ENCODE measurements at places on chromosomes 5 and 9.

DNA sequence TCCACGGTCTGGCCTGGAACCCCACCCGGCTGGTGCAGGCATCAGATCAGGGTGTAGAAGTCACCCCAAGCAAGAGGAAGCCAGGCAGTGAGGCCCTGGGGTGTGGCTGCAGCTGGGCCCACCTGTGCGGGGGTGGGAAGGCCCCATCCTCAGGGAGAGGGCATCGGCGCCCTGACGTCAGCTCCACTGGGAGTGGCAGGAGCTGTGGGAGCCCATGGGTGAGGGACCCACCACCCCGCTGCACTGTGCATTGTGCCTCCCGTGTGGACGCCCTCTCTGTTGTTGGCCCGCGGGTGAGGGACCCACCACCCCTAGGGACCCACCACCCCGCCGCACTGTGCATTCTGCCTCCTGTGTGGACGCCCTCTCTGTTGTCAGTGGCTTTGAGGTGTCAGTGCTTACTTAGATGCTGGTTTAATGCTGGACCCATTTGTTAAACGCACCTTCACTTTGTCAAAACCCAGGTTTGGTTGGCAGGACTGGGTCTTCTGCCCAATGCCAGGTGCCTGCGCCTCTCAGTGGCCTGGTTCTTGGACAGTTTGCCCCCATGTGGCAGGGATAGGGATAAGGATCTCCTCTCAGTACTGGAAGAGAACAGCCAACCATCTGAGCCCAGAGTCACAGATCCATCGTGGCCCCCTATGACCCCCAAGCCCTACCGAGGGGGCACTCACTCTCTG lies 6.9 kb upstream of the EXOC3 start:
- DNase-seq, result no peak

DNA sequence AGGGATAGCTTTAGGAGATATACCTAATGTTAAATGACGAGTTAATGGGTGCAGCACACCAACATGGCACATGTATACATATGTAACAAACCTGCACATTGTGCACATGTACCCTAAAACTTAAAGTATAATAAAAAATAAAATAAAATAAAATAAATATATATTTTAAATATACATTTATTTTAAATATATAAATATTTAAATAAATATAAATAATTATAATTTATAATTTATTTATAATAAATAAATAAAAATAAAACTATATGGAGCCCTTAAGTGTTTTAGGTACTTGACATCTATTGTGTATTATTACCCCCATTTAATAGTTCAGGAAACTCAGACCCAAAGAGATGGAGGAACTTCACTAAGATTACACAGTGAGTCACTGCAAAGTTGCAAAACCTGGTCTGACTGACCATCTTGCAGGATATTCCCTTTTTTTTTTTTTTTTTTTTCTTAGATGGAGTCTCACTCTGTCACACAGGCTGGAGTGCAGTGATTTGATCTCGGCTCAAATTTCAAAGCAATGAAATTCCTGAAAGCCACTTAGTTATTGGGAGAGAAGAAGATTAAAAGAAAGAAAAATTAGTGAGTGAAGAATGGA lies 5.8 kb upstream of the C5orf52 start:
- no peak for DNase-seq

- DNase-seq, result no peak
Observed at GRCh38 chr9:35134920-35135319, 19.3 kb upstream of the ATOSB start.

DNA sequence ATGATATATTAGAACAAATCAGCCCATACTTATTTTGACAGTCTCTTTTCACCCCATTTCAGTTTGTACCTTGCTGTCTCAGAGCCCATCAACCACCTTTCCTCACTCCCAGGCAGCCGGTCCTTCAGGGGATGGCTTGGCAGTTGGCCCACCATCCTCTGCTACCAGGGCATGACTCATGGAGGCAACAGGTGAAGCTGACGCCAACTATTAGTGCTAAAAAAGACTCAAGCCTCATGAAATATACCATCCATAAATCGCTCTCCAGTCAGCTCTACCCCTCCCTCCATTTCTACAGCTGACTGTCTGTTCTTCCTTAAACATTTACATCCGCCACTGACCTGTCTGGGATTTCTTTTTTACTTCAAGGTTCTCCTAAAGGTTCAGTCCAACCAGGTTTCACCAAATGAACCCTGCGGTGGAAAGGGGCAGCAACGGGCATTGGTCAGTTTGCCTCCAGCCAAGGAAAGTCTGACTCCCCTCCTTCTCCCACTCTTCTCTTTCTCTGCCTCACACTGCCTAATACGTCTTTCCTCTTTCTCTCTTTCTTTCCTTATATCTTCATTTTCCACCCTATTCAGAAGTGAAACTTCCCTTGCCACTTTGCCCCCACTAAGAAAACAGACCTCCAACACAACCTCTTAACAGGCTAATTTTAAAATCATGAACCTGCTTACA lies 439.1 kb downstream of the RAB3C start:
- DNase-seq, result no peak

- no peak for DNase-seq
Observed at GRCh38 chr5:125057912-125058826, 311.7 kb upstream of the ZNF608 start.

DNA sequence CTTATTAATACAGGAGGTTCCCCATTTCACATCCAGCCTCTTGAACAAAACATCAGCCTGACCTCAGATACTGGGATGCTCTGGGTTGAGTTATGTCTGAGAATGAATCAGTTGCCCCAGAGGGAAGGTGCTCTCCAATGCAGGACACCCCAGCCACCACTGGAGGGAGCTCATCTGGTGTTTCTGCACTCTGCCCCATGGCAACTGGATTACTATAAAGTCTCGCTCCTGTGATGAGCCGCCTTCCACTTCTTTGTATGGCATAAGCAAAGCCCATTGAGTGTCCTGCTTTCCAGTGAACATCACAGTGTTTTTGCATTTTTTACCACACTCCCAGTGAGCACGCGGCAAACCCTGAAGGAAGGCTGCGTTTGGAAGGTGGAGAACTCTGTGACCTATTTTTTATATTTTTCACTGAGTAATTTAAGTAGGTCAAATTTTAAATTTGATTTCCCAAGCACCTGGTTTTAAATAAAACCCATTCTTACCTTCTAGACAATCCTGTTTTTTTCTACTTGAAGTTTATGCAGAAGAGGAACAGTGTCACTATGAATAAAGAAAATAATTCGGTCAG lies 176.9 kb upstream of the WWC1 start:
- no peak for DNase-seq

DNA sequence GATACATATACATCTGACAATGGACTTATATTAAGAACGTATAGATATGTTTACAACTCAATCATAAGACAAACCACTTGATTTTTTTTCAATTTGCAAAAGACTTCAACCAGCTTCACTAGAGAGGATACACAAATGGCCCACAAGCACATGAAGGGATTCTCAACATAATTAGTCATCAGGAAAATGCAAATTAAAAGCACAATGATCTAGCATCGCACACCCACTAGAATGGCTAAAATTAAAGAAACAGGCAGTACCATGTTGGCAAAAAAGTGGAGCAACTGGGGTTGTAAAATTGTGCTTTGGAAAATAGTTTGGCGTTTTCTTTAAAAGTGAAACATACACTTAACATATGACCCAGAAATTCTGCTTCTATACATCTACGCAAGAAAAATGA lies 80.0 kb upstream of the TRIO start:
- no peak for DNase-seq

DNA sequence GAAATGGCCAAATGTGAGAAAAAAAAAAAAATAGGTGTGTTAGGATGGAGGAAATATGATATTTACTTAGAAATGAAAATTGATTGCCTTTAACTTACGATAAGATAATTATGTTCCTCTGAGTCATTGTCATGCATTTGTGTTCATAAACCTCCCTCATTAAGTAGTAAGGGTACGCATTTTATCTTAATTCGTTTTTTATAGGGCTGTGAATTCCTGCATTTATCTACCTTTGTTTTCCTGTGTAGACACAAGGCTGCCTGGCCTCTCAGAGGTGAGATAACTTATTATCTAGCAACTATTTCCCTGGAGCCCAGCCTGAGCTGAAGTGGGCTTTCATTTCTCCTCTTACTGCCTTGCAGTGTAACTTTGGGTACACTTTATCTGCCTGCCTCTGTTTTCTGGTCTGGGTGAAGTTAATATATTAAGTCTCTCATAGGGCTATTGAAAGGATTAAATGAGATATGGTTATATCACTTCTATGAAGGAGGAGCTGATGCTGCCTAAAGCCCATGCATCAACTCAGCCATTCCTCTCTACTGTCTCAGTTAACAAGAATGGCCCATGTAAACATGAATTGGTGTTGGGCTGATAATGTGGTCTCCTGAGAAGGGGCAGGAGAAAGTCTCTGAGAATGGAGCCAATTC lies 103.8 kb upstream of the KLF4 start:
- no peak for DNase-seq

GRCh38 chr9:112863214-112863613 lies 27.5 kb downstream of the SLC46A2 start:
- no peak for DNase-seq

DNA sequence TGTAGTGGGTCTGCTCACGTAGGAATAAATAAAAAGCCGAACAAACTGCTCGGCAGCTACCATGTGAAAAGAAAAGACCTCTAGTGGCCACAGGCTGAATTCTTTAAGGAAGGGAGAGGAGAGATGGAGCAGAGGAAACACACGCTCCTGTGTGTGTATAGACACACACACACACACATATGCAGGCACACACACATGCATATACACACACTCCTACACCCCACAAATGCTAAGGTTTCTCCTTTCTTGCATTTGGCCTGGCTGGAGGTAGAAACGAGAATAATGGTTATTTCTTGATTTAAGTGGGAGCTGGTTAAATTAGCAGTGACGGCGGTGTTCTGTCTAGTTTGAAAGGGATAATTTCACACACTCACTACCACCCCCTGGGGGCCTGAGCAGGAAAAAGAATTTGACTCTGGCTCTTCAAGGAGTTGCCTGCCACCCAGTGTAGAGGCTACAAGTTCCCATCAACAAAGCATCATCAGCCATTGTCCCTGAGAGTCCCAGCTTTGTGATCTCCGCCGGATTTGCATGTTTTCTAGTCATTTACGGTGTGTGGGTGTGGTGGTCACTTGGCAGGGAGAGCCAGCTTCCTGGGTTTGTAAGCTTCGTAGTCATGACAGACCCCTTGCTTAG lies at the start of gene INSYN2B:
TSS of gene INSYN2B (minus strand) at position 78 of the 636 bp plus-strand sequence. CDS start 96,597 bp downstream, outside the sequence.
- DNase-seq, result peak; percentile 8

- no peak for DNase-seq
Observed at GRCh38 chr9:116189683-116190082, 36.1 kb downstream of the PAPPA start.

GRCh38 chr9:35306283-35306682 lies 144.5 kb downstream of the UNC13B start:
- no peak for DNase-seq

GRCh38 chr5:111498346-111498745 lies 14.0 kb downstream of the STARD4 start:
- DNase-seq, result no peak

DNA sequence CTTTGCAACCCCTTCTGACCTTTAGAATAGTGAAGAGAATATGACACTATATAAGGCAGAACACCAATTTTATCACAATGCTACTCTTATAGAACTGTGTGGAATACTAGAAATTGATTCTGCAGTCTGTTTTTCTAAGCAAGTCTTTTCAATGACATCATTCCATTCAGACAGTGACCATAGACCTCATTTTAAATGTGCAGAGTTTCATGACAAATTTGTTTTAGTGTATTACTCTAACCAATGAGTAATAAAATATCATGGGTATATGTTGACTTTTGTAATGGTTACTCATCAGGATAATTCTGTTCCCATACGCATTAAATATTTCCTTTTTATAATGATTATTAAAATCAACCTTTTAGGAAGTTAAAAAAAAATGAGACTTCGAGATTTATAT lies 219.9 kb downstream of the COX7C start:
- DNase-seq, result no peak

DNA sequence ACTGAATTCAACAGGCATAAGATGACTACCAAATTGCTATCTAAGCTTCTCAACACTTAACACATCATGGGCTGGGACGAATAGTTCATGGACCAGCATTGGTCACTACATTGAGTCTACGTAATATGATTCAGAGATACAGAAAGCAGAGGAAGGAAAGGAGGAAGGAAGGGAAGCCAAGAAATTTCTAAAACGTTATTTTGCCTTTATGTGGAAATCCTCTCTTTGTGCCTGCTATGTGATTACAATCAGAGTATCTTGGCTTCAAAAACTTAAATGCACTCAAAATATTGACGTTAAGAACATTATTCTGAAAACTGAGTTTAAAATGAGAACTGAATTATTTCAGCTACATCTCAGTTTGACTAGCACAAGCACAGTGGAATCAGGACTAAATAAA lies 88.1 kb upstream of the RETREG1 start:
- no peak for DNase-seq

- DNase-seq, result peak; percentile 36
Observed at GRCh38 chr5:96297867-96298266, 135.2 kb downstream of the PCSK1 start.

- no peak for DNase-seq
Observed at GRCh38 chr5:172641359-172642050, 442 bp downstream of the NEURL1B start.

GRCh38 chr5:76681287-76681686 lies 34.6 kb upstream of the F2R start:
- DNase-seq, result no peak

- no peak for DNase-seq
Observed at GRCh38 chr5:97229196-97229595, 46.1 kb upstream of the RIOK2 start.

GRCh38 chr9:122336866-122337555 lies 33.8 kb upstream of the PTGS1 start:
- no peak for DNase-seq

DNA sequence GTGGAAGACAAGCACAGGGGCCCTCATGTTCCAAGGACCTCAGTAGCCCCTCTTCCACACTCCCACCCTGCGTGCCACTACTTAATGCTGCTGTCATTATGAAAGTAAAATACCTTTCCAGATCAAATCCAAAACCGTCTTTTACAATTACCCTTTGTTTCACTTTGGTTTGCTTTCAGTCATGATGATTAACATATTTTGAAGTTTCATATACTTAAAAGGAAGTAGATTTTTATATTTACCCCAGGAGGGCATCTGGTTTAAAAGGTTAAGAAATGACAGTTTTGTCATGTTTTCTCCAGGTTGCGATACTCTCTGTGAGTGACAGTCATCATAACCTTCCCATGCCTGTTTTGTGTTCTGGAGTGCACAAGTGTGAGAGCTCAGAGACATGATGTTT lies 13.5 kb upstream of the MAP1B start:
- no peak for DNase-seq

DNA sequence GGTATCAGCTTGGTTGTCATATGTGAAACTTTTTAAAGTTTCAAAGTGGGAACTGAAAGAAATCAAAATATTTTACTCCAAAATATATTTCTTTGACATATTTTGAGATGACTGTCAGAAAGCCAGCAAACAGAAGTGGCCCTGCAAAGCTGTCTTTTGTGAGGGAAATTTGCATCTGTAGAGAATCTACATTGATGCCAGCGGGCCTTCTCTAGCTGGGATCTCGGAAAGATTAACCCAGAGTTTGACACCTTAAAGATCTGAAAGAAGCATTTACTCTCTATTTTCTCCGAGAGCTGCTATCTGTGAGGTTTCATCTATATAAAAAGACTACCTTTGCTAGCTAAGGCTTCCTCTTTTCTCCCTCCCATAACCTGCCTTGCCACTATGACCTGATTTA lies 303.6 kb downstream of the FBXL17 start:
- DNase-seq, result no peak

- no peak for DNase-seq
Observed at GRCh38 chr9:9750719-9751118, 862.1 kb downstream of the PTPRD start.
